Lung microvascular endothelial cell (primary cell): ENCODE measurements at places on chromosomes 7 and 10. TPM values are rescaled to one million over a fixed set of nuclear protein-coding genes. Genes with fewer than 3 reads are reported as not detected.

DNA sequence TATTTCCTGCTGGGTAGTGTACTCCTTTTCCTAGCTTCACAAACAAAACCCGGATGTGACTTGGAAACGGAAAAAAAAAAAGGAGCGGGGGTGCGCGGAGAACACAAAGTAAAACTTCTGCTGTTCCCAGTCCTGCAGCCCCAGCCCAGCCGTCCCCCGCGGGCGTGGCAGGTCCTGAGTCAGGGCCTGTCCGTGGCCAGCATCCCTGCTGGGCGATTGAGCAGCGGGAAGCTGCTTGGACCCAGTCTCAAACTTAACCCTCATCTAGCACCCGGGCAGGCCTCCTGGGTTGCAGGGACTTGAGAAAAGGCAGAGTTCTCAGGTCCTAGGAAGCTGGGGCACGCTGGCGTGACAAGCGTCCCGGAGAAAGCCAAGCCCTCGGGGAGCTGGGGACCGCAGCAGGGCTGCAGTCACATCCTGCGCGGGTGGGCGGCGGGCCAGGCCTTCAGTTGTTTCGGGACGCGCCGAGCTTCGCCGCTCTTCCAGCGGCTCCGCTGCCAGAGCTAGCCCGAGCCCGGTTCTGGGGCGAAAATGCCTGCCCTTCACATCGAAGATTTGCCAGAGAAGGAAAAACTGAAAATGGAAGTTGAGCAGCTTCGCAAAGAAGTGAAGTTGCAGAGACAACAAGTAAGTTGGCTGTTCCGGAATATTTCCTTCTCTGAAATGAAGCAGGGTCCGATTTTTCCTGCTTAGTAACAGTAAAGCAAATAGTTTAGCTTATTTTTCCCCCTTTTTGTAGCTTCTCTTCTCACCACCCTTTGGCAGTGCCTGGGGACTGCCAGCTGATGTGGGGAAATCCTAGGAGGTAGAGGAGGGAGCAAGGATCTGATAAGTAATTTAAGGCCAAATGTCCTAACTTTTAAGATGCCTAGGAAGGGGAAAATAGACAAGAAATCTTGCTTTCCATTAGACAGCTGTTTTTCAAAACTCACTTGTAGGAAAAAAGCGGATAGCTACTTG lies at the start of gene GNG11:
TSS of gene GNG11 (plus strand) at position 129 of the 960 bp plus-strand sequence. CDS start at position 532, 403 bp downstream.
- peak; percentile 89 for DNase-seq

- DNase-seq, result no peak
Observed at GRCh38 chr10:35035606-35036005, 54.5 kb downstream of the CUL2 start.

DNA sequence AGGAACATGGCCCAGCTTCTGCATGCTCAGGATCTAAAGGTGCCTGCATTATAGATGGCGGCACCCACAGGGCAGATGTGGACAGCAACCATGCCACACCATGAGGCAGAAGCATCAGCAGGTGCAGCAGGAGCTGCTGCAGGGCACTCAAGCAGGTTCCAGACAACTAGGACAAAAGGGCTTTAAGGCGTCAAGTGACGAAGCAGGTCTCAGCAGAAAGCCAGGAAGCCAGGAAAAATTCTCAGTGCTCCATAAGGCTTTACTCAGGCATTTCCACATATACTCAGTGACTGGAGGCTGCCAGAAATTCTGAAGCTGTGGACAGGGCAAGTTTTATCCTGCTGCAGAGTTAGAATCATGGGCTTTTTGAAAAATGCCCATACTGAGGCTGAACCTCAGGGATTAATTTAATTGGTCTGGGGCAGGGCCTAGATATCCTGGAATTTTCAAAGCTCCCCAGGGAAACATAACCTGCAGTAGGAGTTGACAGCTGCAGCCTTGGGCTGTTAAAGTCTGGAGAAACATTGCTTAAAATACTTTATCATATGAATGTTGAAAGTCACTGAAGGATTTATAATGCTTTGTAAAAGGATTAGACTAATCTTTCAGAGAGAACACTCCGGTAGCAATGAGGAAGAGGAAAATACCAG lies 68.1 kb upstream of the RNF148 start:
- DNase-seq, result no peak

ARHGAP19 gene
- 6.2 and 8.3 TPM in 2 replicates for total RNA-seq

CEP41 gene
- total RNA-seq, result 1.6 and 3.1 TPM in 2 replicates

DNMBP gene
- total RNA-seq, result 20.5 and 31.7 TPM in 2 replicates

DNA sequence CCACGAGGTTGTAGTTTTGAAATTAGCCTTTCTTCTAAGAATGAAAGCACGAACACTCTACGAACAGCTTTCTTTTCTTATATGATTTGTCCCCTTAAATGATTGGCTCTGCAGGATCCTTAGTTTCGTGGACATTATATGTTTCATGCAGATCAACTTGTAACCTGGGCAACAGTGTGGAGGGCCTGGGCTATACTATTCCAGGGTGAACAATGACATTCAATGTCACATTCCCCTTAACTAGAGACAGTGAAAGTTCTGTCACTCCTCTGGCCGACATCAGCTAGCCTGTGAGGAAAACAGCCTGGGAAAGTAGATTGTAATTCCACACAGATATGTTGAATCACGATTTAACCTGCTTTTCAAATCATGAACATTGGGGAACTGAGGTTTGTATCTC lies 23.4 kb downstream of the TAS2R16 start:
- no peak for DNase-seq

- peak; percentile 58 for DNase-seq
Observed at GRCh38 chr7:25389489-25390106, 161.3 kb upstream of the NPVF start.

PNLIPRP2 gene
- total RNA-seq, result not detected in 2 replicates

ZNF746 gene
- total RNA-seq, result 12.2 and 16.7 TPM in 2 replicates
